Esophagus muscularis mucosa (tissue), 4 donors: ENCODE measurements at places on chromosomes 3 and 15. TPM values are rescaled to one million over a fixed set of nuclear protein-coding genes. Genes with fewer than 3 reads are reported as not detected.

The GPR62 gene
- 0.17 TPM for total RNA-seq

DNA sequence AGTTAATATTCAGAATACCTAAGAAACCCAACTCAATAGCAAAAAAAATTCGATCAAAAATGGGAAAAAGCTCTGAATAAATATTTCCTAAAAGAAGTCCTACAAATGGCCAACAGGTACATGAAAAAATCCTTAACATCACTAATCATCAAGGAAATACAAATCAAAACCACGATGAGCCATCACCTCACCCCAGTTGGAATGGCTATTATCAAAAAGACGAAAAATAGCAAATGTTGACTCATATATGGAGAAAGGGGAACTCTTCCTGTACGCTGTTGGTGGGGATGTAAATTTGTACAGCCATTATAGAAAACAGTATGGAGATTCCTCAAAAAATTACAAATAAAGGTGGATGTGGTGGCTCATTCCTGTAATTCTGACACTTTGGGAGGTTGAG is 29.6 kb upstream of the SGO1 start:
- no peak overlapping the region for H3K4me3 ChIP-seq
- no peaks in the 10 kb centered on the region for H3K4me1 ChIP-seq
- no peaks in the 10 kb centered on the region for H3K36me3 ChIP-seq
- DNase-seq, result no peak

DNA sequence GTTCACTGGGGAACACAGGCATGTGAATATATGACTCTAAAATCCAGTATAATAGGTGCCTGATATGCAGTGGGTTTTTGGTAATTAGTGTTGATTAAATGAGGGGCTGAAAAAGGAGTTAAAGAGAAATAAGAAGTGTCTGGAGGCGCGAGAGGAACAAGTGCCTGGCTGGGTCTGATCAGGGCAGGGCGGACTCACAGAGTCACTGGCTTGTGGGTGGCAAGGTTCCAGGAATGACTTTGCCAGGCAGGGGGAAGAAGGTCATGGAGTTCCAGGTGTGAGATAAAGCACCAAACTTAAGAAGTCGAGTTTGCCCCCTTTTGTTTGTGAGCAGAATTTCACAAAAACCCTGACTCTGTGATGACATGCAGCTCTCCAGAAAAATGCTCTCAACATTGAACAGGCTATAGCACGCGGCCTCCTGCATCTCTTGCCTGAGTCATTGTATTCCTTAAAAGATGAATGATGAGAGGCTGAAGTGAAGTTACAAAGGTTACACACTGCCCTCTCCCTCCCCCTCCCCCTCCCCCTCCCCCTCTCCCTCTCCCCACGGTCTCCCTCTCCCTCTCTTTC is 63.0 kb upstream of the LMCD1 start:
- H3K27me3 ChIP-seq, result no peaks in the 10 kb centered on the region
- no peaks in the 10 kb centered on the region for H3K36me3 ChIP-seq
- H3K27ac ChIP-seq, result no peak overlapping the region
- DNase-seq, result no peak
- peaks cover 18% of the 10 kb centered on the region for H3K4me1 ChIP-seq
- no peak overlapping the region for H3K4me3 ChIP-seq

GRCh38 chr15:44711743-44712345 is 527 bp downstream of the B2M start:
- H3K4me1 ChIP-seq, result peaks cover 45% of the 10 kb centered on the region
- H3K27ac ChIP-seq, result peak overlapping the region; percentile 95
- H3K4me3 ChIP-seq, result peak overlapping the region; percentile 98

DNA sequence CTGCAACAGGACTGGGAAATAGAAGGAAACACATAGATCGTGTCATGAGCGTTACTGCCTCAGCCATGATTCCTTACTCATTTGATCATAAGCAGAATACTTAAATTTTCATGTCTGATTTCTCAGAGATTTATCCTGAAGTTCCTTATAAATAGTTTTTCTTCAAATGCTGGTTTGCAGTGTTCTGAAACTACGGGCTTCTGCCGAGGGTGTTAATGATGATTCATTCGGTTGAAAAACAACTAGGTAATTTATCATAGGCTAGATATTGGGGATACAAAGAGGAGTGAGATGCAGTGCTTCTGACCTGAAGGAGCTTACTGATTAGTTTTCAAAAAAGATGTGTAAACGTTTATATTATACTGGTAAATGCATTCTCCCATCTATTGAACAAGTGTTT is 428.9 kb downstream of the NLGN1 start:
- H3K36me3 ChIP-seq, result no peaks in the 10 kb centered on the region
- H3K27ac ChIP-seq, result no peak overlapping the region
- no peaks in the 10 kb centered on the region for H3K27me3 ChIP-seq
- H3K4me3 ChIP-seq, result no peak overlapping the region
